ENCODE measurements at places on chromosomes 6 and 20.

GRCh38 chr20:31758521-31758920, 19.4 kb downstream of the TPX2 start:
- no peak for DNase-seq

DNA sequence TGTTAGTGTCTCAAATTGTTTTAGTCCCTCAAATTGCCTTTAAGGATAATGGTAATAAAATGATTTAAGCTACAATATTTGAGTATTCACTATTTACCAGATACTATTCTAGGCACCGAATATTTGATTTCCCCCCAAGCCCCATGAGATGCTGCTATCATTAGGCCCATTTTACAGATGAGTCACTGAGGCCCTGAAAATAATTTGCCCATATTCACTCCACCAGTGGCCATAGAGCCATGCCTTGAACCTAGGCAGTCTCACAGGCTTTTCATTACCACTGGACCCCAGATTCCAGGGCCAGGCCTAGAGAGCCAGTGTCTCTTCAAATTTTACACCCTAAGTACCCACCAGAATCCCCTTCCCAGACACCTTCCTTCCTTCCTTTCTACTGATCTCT, 133.7 kb downstream of the LINC00237 start:
- DNase-seq = no peak

DNA sequence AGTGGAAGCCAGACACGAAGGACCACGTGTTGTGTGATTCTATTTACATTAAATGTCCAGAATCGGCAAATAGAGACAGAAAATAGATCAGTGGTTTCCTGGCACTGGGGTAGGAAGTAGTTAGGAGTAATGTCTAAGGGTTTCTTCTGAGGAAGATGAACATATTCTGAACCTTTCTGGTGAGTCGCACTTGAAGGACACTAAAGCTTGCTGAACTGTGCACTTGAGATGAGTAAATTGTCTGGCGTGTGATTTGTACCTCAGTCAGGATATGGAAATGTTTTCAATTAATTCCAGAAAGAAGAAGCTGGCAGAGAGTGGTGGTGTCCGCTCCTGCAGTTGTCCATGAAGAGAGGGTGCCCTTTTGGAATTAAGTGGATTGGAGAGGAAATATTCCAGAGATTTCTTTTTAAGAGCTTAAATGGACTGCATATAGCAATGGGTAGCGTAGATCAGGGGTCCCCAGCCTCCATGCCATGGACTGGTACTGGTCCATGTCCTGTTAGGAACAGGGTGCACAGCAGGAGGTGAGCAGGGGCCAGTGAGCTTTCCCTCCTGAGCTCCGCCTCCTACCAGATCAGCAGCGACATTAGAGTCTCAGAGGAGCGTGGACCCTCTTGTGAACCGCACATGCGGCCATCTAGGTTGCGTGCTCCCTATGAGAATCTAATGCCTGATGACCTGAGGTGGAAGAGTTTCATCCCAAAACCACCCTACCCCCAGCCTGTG, 12.4 kb upstream of the KIF25 start:
- no peak for DNase-seq

GRCh38 chr6:96809119-96809518, 28.2 kb downstream of the GPR63 start:
- no peak for DNase-seq

GRCh38 chr6:31092769-31093505, 19.4 kb downstream of the C6orf15 start:
- no peak for DNase-seq

GRCh38 chr6:5199702-5200101, 61.0 kb downstream of the LYRM4 start:
- no peak for DNase-seq

DNA sequence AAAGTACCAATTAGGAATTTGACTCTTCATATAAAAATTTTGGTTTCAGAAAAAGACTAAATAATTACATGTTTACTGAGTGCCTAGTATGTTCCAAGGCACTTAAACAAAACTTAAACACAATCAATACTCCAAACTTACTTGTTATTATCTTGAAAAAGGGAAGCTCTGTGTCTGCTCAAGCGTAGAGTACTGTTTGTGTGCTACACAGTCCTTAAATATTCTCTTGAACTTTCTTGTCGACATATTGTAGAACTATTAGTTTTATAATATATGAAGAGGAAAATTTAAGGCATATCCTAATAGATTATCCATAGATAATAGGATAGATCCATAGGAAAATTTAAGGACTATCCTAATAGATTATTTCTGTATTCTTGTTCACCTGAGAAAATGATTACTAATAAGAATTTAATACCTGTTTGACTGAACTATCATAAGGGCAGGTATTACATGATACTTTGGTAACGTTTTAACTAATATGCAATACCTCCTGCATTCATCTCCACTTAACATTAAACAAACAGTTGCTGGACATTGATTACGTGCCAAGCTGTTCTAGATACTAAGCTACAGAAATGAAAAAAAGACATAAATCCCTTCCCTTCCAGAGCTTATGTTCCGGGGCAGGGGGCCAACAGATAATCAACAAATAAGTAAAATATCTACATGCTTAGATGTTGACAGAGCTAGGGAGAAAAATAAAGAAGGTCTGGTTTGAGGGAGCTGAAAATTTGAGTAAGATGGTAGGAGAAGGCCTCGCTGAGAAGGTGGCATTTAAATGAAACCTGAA, 115.2 kb upstream of the BCLAF1 start:
- DNase-seq = no peak

- DNase-seq = no peak
These were observed 47.9 kb downstream of the HDDC2 start for GRCh38 chr6:125253881-125254280.

DNA sequence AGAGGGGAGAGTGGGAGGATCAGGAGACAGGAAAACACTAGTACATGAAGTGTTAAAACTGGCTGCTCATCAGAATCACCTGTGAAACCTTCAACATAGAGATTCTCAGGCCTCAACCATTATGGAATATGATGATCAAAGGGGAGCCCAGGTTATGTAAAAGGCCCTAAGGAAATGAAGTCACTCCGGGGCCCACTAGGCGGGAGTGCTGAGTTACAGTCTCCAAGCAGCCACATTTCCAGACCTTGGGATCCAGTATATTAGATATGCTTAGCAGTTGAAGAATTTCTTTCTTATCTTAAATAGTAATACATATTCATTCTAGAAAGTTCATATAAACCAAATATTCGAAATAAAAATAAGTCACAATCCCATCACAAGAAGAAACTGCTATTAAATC, 476.3 kb downstream of the PRKN start:
- DNase-seq = no peak

Measured in NCI-H774 (cell line).